ENCODE measurements at places on chromosomes 5 and 9.

DNA sequence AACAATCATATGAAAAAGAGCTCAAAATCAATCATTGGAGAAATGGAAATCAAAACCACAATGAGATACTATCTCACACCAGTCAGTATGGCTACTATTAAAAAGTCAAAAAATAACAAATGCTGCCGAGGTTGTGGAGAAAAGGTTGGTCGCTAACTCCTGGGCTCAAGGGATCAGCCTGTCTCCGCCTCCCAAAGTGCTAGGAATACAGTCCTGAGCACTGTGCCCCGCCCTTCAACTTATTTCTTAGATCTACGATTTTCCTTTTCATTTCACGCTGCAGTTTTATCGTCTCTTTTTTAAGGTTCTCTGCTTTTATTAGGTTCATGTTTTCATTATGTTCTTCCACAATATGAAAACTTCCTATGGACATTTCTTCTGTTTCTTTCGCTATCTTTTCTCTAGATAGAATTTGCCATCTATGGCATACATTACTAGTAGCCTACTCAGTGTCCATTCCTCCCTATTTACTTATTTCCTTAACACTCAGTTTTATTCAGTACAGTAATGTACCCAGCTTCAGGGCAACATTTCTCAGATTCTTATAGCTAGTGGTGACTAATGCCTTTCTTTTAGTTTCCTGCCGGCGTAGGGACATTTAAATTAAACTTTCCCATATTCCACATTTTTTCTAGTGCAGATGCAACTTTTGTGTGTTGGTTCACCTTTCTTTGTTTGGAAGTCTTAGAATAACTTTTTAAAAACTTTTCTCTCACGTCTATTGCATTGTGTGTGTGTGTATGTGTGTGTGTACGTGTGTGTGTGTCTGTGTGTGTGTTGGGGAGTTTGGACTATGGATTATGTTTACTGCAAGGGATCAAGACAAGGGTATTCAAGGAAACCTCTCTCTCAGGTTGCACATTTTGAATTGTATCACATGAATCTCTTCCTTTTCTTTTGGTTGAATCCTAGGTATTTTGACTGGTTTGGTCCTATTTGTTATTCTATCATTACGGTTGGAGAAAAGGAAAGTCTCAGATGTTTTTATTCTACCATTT, 21.6 kb upstream of the FBN2 start:
- DNase-seq: no peak

- DNase-seq: no peak
These were observed 115.8 kb downstream of the EMB start for GRCh38 chr5:50325237-50325832.

- no peak for DNase-seq
These were observed 22.1 kb upstream of the SLC25A51 start for GRCh38 chr9:37925786-37926736.

DNA sequence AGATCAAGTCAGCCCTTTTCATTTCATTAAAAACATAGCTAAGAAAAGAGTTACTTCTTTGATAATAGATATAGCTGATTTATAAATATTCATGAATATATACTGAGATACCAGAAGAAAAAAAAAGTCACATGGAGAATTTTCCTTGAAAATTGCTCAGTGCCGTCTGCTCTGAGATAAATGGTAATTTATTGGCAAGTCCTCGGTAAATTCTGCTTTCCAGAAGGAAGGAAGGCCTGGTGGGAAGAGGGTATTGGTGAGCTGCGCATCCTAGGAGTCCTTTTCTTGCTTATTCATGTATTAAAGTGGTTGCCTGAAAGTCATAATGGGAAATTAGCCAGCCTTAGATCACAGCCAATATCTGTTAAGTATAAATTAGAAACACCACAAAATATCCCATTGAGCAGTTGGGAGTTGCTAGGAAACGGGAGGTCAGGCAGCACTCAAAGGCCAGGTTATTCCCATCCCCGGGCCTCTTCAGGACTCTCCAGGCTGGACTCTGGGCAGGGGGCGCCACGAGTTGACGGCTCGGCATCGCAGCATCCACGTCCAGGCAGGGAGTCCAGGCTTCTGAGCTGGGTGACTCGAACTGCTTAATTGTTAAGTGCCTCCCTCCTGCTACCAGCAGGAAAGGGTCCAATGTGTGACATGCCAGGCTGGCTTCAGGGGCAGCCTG, 116.7 kb upstream of the RETREG1 start:
- peak; percentile 24 for DNase-seq

DNA sequence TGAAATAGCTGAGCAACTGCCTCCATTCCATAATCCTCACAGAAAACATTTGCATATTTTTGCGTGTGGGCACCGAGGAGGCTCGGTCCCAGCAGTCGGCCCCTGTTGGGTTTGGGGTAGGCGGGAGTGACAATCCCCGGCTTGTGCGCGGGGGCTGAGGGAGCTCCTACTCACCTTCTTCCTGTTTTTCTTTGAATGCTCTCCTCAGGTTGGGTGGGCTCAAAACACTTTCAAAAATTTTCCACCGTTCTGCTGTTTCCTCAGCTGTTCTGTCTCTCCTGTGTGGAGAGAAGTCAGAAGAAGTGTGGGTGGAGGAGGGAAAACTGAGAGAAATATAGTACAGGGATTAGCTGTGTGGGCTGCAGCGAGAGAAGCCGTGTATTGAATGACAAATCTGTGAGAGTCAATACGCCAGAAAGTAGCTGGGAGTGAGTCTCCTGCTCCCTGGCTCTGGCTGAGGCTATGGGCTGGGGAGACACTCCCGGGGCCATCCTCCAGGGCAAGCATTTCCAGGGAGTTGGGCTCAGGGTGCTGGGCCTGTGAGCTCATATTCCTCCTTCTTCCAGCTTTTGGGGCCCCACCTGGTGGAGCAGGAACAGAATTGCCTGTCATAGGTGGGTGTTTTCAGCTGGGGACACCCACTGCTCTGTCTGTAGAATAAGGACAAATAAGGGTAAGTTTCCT, 84.7 kb downstream of the CMYA5 start:
- DNase-seq: peak; percentile 64

DNA sequence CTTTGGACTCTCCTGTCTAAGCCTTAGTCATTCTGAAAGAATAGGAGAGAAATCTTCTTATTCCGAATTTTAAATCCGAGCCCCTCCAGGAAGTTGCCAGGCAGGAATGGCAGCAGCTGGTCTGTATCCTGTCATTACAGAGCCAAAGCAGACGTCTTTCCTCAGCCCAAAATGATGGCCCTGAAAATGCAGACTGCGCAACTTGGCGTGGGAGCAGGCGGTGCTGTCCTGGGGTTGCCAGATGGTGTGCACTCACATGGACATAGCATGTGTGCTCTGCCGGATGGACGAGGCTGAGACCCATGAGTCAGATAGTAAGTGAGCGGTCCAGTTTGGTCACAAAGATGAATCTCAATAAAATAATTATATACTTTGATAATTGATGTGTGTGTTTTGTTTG, 410.4 kb downstream of the KCTD16 start:
- no peak for DNase-seq

- no peak for DNase-seq
These were observed 17.8 kb upstream of the COL15A1 start for GRCh38 chr9:98925956-98926355.

DNA sequence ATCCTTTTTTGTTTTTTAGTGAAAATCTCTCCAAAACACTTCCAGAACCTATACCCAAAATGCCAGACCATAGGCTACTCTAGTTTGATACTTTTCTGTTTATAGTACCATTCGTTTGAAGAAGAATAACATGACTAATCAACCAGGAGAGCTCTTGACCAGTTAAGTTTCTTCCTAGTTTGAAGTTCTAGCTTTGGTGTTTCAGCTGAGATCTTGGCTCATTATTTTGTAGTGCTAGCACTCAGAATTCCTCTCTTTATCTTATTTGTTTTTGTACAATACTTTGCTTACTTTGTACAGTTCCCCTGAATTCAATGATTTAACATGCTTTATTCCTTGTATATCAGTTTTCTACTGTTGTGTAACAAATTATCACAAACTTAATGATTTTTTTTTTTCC, 911.6 kb downstream of the EFNA5 start:
- no peak for DNase-seq
